ENCODE measurements at places on chromosomes 3 and 15.

DNA sequence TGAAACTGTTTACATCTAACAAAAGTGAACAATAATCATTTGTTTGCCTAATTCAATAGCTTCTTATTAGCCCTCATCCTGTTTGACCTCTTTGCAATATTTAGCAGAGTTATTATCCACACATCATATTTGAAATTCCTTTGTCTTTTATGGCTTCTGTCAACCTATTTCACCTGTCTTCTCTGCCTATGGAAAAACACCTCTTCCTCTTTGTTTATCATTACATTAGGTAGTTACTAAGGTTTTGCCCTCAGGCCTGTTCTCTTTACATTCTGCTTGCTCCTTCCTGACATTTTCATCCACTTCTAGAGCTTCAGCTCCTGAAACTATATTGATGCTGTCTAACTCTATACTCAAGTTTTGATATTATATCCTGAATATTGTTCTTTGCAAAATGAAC lies 183.0 kb downstream of the SUCNR1 start:
- DNase-seq: no peak

GRCh38 chr3:113297287-113297686 lies 85.9 kb downstream of the BOC start:
- no peak for DNase-seq

DNA sequence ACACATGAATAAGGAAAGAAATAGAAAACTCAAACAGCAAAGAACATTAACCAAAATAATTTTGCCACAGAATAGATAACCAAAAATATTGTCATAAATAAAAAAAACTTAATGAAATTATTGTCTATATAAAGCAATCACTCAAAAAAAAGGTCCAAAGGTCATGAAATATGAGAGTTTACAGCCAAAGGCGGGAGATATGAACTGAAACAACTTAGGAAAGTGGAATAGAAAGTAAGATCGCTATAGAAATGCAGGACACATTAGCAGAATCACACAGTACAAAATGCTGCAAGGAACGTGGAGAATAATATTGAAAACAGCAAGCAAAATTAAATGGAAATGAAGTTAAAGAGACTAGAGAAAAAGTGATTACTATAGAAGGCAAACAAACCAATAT lies 375.0 kb upstream of the ARHGEF26 start:
- no peak for DNase-seq

DNA sequence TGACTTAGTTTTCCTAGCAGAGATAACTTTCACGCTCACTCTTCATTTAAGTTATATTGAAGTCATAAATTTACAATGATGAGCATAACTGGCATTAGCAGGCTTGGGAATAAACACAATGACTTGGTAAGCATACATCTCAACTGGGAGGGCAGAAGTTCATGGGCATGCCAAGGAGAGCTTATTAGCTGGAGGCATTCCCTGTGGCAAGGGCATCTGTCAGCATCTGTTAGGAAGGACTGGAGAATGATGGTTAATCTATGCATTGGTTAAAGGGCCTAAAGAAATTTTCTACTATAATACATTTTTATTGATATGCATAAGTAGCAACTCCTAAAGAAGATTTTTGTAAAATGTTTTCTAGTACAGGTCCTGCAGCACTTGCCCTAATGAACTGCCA lies 52.4 kb downstream of the NEK11 start:
- no peak for DNase-seq

- DNase-seq: no peak
Measured at GRCh38 chr15:67957435-67958132, 96.5 kb upstream of the PIAS1 start.

DNA sequence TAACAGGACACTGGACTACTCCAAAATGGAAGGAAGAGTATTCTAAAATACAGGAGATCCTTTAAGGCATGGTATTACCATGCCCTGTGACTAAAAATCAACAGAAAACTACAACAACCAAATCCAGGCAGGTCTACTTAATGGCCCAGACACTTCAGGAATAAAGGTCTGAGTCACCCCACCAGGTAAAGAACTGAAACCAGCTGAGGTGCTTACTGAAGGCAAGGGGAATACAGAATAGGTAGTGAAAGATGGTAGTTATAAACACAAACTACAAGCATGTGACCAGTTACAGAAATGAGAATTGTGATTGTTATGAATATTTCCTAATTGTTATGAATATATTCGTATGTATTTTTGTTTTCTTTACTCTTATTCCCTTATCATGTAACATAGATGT lies 13.4 kb downstream of the IFT57 start:
- no peak for DNase-seq

GRCh38 chr3:128919988-128920387 lies 40.6 kb downstream of the ACAD9 start:
- no peak for DNase-seq

DNA sequence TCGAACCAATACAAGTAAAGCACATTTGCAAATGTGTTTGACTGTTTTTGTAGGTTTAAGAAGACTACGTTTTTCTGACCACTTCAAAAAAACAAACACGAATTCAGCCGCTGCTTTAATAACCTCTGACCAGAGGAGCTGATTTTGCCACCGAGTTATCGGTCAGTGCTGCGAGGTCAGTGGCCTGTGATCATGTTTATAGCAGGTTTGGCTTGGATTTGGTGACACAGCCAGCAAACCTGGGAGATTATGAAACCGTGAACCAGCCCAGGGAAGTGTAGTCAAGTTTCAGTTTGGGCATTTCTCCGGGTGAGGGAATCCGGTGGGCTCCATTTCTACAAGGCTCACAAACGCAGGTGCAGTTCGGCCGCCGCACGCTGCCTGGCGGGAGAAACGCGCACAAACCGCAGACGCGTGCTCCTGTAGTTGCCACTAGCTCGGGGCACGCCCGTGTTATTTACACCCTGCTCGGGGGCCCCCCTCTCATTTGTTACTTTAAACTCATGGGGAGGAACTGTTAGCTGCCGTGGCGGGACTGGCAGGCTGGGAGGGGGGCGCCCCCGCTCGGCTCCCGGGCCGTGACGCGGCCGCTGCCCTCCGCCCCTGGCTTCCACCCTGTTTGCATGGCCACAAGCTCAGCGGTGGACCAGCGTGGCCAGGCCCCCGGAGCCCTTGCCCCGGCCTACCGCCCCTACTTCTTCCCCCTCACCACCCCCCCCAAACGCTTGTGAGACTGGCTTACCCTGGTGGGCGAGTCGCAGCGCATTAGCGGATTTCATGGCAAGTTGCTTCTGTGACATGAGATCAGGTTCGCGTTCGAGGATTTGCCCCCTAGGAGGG lies 13.6 kb upstream of the ONECUT1 start:
- no peak for DNase-seq

DNA sequence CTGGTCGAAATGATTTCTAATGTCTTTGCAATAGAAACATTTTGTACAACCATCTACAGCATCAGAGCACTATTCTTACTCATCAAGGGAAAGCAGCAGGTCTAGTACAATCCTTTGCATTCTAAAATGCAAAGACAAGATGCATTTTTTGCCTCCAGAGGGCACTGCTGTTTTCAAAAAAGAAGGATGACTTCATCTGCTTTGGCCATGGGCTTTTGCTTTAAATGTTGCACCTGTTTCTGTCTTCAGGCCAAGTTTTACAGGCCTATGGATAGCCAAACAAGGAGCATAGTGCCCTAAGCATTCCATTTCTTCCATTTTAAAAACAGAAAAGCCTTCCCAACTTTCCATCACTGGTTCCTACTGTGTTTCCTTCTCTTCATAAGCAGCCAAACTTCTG lies 3.4 kb downstream of the PARP9 start:
- peak; percentile 30 for DNase-seq

- no peak for DNase-seq
Measured at GRCh38 chr3:33202711-33203457, 15.7 kb downstream of the SUSD5 start.

GRCh38 chr3:171970301-171970788 lies 69.0 kb upstream of the FNDC3B start:
- DNase-seq: no peak

DNA sequence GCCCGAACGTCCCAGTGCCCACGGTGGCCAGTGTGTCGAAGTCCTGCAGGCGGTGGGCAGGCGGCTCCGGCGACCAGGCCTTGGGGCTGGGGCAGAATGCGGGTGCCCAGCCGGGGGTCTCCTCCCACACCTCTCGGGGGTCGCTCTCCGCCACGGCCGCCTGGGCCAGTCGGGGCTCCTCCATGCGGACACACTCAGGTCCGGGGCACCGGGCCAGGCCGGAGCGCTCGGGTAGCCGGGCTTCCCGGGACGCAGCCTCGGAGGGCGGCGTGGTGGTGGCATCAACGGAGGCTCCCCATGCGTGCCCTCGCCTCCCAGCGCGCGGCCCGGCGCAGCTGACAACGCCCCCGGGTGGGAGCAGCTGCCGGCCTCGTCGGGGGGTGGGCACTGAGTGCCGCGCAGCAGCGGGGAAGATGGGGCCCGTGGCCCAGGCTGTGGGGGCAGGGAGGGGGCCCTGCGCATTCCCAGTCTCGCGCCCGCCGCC lies 30.1 kb upstream of the CERS3 start:
- no peak for DNase-seq

DNA sequence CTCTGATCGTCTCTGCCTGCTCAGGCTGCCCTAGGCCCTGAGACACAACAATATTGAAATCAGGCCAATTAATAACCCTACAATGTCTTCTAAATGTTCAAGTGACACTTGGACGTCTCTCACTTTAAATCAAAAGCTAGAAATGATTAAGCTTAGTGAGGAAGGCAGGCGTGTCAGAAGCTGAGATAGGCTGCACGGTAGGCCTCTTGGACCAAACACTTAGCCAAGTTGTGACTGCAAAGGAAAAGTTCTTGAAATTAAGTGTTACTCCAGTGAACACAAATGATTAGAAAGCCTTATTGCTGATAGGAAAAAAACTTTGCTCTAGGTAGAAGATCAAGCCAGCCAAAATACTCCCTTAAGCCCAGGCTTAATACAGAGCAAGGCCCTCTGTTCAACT lies 2.2 kb downstream of the HPS3 start:
- no peak for DNase-seq

DNA sequence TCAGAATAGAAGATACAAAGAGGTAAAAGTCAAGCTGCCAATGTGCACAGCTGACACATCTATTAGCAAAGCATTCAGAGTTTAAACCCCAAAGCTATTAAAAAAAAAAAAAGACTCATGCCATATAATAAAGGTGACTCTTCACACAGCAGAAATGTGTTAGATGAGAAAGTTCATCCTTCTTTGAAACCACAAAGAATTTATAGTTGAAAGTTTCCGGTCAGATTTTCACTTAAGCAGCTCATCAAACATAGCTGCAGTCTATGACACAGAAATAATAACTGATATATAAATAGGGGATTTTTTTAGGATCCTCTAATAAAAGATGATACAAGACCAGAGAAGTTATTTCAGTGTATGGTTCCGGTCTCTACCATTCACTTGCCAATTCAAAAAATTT lies 76.6 kb downstream of the WWTR1 start:
- DNase-seq: no peak

GRCh38 chr15:22954798-22955543 lies 25.2 kb downstream of the CYFIP1 start:
- DNase-seq: no peak

GRCh38 chr3:108728934-108729333 lies 28.3 kb downstream of the RETNLB start:
- no peak for DNase-seq

- DNase-seq: no peak
Measured at GRCh38 chr15:87896936-87897335, 359.6 kb downstream of the NTRK3 start.

GRCh38 chr15:84715441-84716035 lies 401 bp downstream of the SEC11A start:
- peak; percentile 15 for DNase-seq

DNA sequence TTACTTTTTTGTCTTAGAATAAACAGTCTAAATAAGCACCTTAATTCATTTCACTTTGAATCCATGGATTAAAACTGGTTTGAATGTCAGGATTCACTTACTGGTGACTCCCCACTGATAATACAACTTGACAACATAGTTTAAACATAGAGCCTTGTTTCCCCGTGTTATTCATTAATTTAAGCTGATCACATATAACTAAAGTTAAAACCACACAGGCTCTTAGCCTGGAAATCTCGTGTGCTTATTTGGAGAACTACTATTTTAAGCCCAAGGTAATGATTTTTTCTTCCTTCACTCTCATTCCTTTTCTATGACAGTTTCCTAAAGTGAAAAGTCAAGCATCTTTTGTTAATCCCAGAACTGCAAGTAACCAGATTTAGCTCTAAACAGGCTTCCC lies 64.2 kb downstream of the HACD2 start:
- DNase-seq: no peak

DNA sequence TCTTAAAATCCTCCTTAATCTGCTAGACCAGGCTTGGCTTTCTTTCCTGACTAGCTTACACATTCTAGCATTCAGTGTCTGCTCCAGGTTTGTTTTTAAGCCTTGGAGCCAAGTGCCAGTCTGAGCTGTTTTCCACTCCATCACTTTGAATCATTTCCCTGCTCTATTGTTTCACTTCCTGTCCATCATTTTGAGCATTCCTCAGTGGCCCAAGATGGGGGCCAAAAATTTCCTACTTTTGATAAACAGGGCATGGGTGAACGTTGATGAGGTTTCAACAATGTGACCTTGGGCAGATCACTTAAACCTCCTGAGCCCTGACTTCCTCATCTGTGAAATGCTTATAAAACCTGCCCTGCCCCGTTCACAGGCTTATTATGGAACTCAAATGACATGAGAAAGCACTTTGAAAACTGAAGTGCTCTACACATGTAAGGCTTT lies 4.4 kb downstream of the CYP19A1 start:
- no peak for DNase-seq

DNA sequence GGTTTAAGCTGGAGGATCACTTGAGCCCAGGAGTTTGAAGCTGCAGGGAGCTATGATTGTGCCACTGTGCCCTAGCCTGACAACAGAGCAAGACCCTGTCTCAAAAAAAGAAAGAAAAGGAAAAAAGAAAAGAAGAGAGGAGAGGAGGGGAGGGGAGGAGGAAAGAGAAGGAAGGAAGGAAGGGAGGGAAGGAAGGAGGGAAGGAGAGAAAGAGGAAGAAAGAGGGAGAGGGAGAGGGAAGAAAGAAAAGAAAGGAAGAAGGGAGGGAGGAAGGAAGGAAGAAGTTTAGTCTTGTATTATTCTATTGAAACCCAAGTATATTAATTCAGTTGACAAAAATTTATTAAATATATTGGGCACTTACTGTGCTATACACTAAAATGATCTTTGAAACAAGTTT lies 11.5 kb downstream of the GOLM2 start:
- DNase-seq: no peak

DNA sequence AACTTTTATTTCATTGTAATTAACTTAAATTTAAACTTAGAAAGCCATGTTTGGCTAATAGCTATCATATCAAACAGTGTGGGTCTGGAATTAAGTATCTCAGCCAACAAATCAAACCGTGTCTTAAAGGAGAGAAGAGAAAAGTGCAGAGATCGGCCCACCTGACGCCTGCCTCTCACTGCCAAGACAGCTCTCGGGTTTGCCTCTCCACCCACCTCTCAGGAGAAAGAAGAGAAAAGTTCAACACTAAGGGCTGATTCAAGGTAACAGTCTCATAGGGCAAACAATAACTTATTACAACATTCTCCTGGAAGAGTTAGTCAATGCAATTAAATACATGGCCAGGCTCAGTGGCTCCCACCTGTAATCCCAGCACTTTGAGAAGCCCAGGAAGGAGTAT lies 64.8 kb upstream of the PRR20G start:
- no peak for DNase-seq
